ENCODE measurements at places on chromosomes 12 and 14. TPM values are rescaled to one million over a fixed set of nuclear protein-coding genes. Genes with fewer than 3 reads are reported as not detected.

Gene CDCA4
- 23.6 TPM for total RNA-seq

Gene TOMM20L
- total RNA-seq = not detected

Gene OTX2
- total RNA-seq = not detected

Gene PCED1B
- 0.49 TPM for total RNA-seq

Gene KRT77
- 110 TPM for total RNA-seq

GRCh38 chr12:46944771-46945170, 119.0 kb upstream of the SLC38A4 start:
- no peak for DNase-seq

DNA sequence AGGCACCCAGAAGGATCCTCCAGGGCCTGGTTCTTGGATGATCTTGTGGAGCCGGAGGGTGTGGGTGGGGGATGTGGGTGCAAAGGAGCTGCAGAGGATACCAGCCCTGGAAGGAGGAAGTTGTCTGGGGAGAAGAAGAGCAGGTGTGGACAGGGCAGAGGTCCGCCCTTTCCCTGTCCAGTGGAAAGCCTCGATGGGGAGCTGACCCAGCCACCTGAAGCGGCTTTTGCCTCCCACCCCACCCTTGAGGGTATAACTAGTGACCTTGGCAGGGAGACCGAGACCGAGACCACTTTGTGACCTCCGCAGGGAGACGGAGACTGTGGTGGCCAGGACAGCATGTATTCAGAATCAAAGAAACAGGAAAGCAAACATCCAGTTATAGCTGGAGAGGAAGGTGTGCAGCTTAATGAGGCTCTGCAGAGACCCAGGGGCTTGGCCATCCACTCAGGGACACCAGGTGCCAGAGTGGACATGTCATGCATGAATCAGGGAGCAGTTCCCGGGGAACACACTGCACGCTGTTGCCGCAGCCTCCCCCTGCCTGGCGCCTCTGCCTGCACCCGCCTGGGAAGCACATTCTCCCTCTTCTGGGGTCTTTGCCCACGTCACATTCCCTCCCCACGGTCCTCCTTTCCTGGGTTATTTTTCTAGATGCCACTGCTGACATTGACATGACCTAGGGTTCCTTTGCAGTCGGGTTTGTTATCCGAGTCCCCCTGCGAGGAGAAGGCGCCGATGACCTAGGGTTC, 87.7 kb downstream of the ADGRD1 start:
- DNase-seq = no peak

DNA sequence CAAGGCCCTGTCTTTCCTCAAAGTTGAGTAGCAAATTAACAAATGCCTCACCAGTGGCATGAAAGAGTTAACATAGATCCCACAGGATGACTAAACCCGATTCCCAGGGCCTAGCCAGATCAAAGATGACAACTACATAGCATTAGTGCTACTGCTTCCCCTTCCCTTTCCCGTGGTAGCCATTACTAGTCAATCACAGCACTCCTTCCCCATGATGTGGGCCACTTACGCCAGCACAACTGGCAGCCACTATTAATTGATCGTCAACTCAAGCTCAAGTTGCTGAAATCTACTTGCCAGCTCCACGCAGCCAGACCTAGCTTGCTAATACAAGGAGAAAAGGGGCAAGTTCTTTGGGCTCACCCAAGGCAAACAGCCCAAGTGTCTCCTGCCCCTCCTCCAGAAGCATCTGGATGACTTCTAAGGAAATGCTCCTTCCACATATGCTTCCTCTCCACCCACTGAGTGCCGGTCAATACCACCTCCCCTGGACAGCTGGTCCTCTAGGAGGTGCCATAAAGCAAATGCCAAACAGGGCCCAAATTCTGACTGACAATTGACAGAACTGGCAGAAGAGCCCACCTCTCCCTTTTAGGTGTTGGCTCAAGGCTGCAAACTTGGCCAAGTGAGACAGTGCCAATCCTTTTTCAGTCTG, 72.6 kb downstream of the NUAK1 start:
- no peak for DNase-seq

- no peak for DNase-seq
These were observed 28.3 kb upstream of the PPP2R5C start for GRCh38 chr14:101733211-101733610.

GRCh38 chr12:72889791-72890190, 617.6 kb downstream of the TRHDE start:
- no peak for DNase-seq

DNA sequence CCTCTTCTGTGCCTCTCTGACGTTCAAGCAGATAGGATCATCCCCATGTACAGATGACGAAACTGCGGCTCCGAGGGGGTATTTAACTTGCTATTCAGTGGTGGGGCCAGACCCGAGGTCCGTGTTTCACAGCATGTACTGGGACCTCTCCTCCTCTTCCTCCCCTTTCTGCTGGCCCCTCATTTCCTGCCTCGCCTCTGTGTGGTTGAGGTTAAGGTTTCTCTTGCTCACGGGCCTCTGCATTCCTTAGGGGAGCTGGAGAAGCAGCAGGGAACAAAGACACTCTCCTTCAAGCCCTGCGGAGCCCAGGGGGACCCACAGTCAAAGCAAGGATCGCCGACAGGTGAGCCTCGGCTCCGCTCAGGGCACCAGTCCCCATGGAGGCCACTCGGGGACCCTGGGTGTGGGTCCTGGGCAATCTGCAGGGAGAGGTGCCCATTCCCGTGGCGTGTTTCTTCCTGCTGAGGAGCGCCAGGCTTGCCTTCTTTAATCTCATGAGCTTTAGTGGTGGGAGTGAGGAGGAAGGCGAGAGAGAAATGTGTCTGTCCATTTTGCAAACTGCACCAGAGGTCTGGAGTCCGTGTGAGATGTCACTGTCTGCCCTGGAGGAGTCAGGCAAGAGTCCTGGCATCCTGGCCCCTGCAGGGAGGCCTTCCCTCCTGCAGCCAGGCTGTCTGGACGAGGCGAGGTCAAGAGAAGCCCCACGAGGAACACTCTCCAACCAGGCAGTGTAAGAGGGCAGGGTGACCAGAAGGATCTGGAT, 45.0 kb downstream of the SLC6A12 start:
- no peak for DNase-seq
